Hindlimb muscle (tissue), 1 donor: ENCODE measurements at places on chromosomes 5 and 9.
A peak's percentile ranks its signal among the peaks of the same experiment; 100 is the strongest.

GRCh38 chr9:129460323-129461261, 160.3 kb downstream of the C9orf50 start:
- DNase-seq = peak; percentile 99

- peak; percentile 36 for DNase-seq
These were observed 222.9 kb downstream of the DOCK8 start for GRCh38 chr9:437574-438001.

- no peak for DNase-seq
These were observed 80.0 kb upstream of the TNC start for GRCh38 chr9:115198001-115198400.

DNA sequence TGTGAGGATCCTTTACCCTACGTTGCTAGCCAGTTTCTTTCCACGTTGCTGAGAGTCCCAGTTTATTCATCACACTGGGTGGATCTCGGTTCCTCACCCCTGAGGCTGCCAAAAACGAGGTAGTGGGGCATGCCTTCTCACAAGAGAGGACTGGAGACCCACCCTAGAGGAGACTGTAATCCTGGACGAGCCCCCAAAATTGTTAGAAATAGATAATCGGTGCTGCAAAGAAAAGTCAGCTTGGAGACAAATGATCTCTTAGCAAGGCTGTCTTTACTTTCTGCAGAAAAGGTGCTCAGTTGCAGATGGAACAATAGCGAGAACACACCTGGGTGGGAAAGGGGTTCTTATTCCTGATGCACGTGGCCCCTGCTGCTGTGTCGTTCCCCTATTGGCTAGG, 101.8 kb downstream of the TMEM167A start:
- no peak for DNase-seq

- DNase-seq = no peak
These were observed 182 bp downstream of the SCAMP1 start for GRCh38 chr5:78360674-78360923.

DNA sequence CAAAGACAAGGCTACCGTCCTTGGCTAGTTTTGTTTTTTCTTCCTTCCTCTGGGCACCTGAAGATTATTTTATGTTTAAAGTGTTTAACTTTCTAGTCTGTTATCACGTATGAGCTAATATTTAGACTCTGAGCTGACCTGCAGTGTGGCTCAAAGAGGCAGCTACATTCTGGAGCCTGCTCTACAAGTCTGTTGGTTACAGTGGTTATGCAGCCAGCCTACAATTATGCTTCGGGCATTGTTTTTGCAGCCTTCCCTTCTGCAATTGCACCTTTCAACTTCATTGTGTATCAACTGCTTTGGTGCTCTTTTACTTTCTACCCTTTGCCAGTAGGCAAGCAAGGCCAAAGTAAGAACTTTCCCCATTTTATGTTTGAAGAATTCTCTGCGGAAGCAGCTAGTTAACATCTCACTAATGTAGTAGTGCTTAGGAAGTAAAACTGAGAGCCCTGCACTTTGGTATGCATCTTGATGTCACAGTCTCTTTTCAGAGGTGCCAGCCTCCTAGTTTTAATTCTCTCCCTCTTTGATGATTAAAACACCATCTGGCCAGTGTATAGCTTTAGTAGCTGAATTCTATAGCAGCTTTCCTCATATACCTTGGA, 322.1 kb downstream of the FAM170A start:
- no peak for DNase-seq
